ENCODE measurements at places on chromosomes 6 and 20.

- no peak for DNase-seq
Observed at GRCh38 chr20:21303872-21304586, 898 bp downstream of the XRN2 start.

- no peak for DNase-seq
Observed at GRCh38 chr20:24185791-24186190, 197.2 kb upstream of the GGTLC1 start.

GRCh38 chr20:2631228-2631627 lies 21.2 kb upstream of the NOP56 start:
- DNase-seq = no peak

GRCh38 chr6:33748841-33749240 lies 2.1 kb upstream of the IP6K3 start:
- DNase-seq = no peak

- DNase-seq = no peak
Observed at GRCh38 chr20:428658-429200, 20.6 kb downstream of the RBCK1 start.

- no peak for DNase-seq
Observed at GRCh38 chr6:136262940-136263339, 12.8 kb upstream of the MTFR2 start.

GRCh38 chr20:40331807-40332560 lies 357.1 kb downstream of the MAFB start:
- no peak for DNase-seq

DNA sequence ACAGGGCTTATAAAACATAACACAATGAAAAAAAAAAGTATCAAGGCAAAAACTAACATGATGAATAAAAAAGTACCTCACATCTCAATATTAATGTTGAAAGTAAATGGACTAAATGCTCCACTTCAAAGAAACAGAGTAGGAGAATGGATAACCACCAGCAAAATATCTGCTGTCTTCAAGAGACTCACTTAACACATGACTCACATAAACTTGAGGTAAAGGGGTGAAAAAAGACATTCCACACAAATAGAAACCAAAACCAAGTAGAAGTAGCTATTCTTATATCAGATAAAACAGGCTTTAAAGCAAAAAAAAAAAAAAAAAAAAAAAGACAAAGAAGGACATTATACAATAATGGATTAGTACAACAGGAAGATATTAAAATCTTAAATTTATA lies 86.9 kb downstream of the TBC1D32 start:
- no peak for DNase-seq

GRCh38 chr6:75081921-75082320 lies 123.9 kb downstream of the COL12A1 start:
- no peak for DNase-seq

GRCh38 chr6:56382416-56382940 lies 135.1 kb upstream of the COL21A1 start:
- DNase-seq = no peak

DNA sequence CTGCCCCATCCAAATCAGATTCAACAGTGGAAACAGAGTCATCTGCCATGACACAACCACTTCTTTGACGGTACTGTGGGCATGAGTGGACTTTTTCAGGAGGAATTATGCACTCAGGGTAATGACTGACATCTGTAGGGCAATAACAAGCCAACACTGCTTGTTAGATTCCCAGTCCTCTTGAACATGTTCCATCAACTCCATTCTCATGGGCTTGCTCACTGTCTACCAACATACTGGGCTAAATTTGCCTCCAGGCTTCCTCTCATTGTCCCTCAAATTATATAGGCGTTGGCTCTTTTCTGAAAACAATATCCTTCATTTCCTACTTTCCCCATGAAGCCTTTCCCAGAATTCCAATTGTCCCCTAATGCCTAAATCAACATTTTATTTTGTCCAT lies 43.1 kb downstream of the ANKEF1 start:
- DNase-seq = no peak

- DNase-seq = no peak
Observed at GRCh38 chr20:4484379-4484997, 237.2 kb upstream of the PRND start.

- peak; percentile 69 for DNase-seq
Observed at GRCh38 chr6:163405412-163406309, 8.9 kb upstream of the QKI start.

DNA sequence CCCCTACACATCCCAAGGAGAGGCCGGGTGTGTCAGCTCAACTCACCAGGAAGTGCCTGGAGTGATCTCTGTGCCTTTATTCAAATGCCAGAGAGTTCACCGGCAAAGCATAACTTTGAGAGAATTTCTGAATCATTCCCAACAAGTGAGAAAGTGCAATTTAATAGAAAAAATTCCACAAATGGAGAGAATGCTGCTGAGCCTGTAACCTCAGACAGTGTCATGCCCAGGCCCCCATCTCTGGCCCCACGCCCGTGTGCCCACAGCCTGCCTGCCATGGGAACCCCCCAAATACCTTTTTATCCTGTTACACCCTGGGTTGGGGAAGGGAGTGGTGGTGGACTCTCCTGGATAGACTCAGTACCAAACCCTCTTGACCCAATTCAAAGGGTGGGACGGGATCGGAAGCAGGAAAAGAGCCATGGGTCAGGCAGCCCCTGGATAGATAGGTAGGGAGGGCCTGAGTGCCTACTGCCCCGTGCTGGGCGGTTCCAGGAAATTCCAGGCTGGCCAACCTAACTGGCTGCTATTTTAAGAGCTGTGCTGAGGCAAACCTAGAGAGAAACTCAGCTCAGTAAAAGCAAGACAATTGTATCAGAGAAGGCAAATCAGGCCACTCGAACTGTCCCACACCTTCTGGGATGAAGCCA lies 179.0 kb upstream of the FOXA2 start:
- peak; percentile 46 for DNase-seq

DNA sequence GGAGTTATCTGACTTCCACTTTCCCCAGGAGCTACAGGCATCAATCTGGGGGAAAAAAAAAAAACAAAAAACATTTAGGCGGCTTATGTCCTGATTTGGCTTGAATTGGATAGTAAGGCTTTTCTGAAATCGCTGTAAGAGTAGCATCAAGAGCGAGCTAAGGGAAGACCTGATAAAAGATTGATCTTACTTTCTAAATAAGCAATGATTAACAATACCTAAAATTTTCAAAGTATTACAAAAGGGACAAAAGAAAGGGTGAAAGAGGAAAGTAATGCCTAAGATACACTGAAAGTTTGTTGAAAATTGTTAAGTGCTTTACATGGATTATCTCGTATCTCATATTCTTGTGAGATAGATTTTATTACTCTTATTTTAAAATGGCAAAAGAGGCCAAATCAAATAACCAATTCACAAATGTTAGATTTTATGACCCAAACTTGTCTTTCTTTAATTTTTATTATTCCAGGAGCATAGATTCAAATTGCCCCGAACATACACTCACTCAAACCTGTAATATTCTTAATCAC lies 106.4 kb upstream of the PRSS16 start:
- DNase-seq = no peak

DNA sequence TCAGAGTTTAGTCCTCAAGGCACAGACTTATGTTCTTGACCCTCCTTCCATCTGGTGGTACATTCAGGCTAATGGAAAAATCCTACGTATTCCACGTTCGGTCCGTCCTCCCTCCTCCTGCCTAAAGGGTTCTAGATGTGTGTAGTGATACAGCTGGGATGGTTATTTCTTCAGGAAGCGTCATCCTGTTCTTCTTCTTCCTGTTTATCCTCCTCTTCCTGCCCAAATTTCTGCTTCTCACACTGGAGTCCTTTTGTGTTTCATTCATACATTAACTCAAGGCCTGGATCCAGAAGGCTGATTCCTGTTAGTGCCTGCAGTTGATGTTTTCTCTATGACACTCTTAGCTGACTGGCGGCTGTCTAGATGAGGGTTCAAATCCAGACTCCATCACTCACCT lies 16.8 kb upstream of the UNC93A start:
- DNase-seq = no peak

DNA sequence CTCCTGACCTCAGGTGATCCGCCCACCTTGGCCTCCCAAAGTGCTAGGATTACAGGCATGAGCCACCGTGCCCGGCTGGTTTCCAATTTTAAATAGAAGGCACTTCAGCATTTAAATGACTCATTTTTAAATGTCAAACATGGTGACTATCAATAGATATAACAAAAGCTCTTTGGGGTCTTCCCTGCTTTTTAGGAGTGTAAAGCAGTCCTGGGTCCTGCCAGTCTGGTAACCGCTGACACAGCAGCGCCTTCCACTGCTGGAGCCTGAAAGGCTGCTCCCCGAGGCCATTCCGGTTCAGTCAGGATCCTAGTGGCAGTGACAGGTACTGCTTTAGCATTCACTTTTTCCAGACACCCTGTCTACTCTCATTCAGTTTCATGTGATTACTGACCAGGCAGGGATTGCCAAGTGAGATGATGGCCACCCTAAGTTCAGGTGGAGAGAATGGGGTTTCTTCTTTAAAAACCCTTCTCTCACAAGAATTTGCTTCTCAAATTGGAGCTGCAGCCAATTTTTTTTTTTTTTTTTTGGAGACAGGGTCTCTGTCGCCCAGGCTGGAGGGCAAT lies 5.1 kb downstream of the DIDO1 start:
- no peak for DNase-seq

Measured in left ventricle myocardium inferior (tissue), 1 donor.